ENCODE measurements at places on chromosomes 11 and 22. TPM values are rescaled to one million over a fixed set of nuclear protein-coding genes. Genes with fewer than 3 reads are reported as not detected.

- DNase-seq, result no peak
Measured at GRCh38 chr11:16148301-16148931, 207.9 kb downstream of the SOX6 start.

- no peak for DNase-seq
Measured at GRCh38 chr11:62457478-62457877, 38.6 kb downstream of the SCGB1A1 start.

The OR8G5 gene
- not detected for total RNA-seq

DNA sequence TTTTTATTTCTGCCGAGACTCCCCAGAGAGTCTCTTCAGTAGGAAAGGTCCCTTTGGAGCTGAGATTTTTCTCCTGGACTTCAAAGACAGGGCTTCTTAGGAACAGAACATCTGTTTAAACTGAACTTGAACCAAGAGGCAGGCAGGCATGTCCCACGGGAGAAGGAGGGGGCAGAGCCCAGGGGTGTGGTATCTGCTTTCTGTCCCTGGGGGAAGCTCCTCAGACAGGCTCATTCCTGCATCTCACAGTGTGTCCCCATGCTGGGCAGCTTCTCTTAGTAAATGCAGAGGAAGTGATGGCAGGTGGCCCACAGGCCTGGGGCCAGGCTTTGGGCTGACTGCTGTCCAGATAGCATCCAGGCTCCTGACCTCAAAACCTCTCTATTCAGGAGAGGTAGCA is 47.3 kb downstream of the TSPAN18 start:
- DNase-seq, result no peak

DNA sequence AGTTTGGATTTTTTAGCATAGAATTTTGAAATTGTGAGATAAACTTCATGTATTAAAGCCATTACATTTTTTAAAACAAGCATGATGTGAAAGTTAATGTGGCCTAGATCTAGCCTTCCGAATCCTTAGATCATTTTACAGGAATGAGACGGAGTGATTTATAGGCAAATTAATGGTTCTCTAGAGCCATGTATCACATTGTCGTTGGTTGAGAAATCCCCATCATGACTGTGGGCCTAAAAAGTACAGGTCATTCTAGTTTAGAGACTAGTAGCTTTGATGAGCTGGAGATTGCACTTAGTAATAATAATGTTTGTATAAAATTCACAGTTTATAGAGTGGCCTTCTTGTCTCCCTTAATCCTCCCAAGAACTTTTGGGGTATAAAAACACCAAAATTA is 7.1 kb downstream of the EWSR1 start:
- DNase-seq, result no peak

DNA sequence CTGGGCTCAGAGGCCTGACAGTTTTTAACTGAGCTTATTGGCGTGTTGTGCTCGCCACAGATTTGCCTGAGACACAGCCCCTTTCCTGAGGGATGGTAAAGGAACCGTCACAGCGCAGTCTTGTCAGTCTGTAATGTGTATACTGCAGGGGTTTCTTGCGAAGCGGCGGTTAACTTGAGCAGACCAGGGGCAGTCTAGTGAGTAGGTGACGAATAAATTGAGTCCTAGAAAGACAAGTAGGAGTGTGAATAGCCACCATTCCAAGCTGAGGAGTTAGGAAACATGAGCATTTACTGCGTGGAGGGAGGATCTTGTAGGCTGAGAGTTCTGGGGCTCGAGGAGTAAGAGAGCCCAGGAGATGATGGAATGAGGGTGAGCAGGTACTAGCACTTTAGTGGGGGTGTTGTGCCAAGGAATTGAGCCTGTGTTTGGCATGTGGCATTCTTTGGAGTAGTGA is 1.4 kb downstream of the MED15 start:
- DNase-seq, result no peak

- no peak for DNase-seq
Measured at GRCh38 chr11:107653076-107653475, 58.8 kb downstream of the SLN start.

The RAD9A gene
- 5.0 TPM for total RNA-seq

The VSIG10L2 gene
- total RNA-seq, result not detected

The KCNK7 gene
- 0.04 TPM for total RNA-seq

All from pulmonary artery endothelial cell (primary cell).